ENCODE measurements at places on chromosomes 2 and 18.

- no peak for DNase-seq
Measured at GRCh38 chr2:40394031-40394430, 57.9 kb downstream of the SLC8A1 start.

DNA sequence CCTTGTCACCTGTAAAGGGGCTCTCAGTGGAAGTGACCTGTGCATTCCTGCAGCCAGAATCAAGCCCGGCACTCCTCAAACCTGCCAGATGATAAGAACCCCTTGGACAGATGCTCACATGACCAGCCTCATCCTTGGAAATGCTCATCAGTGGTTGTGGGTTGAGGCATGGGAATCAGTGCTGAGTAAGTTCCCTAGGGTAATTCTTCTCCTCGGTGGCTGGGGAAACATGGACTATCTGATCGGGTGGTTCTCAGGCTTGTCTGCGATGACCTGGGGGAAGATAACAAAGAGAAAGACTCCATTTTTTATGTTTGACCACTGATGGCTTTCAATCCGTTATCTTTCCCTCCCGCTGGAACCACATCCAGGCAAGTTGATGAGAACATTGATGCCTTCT lies 84.0 kb downstream of the SPP2 start:
- no peak for DNase-seq

GRCh38 chr2:237503201-237503600 lies 16.1 kb downstream of the MLPH start:
- DNase-seq = no peak

DNA sequence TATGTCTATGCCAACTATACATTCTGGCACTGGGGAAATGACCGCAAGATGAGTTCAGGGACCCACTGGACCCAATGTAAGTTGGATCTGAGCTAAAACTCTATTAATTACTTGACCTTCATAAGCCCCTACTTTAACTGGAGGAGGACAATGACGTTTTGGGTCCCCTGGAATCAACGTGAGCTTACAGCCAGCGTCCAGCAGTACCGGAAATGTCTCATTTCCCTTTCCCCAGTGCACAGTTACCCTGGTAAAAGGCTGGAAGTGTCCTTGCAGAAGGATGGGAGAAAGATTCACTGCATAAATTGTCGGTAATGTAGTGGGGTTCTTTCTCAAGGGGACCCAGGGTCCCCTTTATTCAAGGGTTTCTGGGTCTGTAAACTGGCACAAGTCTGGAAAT lies 1297.6 kb upstream of the ACVR2A start:
- DNase-seq = no peak

GRCh38 chr2:237875256-237876060 lies 16.0 kb downstream of the RAMP1 start:
- no peak for DNase-seq

- DNase-seq = no peak
Measured at GRCh38 chr2:104444889-104445288, 409.0 kb upstream of the POU3F3 start.

DNA sequence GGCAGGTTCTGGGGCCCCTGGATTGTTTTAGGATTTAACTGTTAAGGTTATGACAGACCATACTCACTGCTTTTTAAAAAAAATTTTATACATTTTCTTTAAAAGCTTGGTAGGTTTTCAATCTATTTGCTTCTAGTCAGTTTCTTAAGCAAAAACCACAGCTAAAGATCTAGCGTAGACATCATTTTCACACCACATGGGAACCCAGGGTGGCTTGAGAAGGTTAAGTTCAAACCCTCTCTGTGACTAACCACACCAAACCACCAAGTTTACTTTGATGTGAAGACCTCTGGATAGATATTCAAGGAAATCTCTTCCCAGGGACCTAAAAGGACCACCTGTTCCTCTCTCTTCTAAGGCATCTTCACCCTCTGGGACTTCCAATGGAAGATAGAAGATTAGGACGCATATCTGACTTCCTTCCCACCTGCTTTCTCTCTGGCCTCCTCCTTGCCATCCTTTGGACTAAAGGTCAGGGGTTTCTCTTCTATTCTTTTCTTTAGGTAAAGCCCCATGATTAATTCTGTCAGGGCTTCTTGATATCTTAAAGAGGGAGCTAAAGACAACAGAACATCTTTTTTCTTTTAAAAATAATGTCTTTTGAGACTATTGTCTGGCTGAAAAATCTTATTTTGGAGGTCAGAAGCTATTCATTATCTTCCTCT lies 32.3 kb downstream of the FOSL2 start:
- no peak for DNase-seq

DNA sequence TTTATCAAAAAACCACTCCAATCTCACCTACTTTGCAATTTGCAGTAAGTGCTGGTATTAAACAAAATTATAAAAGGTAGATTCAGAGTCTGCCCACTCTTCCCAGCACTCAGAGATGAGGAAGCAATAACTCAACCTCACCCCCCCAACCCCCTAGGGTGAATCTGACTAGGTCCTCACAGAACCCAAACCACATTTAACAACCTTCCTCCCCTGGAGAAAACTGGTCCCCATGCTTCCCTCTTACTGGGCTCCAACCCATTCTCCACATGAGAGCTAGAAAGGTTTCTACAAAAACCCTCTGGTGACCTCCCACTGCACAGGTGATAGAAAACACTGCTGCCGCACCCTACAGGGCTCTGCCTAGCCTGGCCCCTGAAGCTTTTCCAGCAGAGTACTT lies 40.5 kb upstream of the BMP10 start:
- no peak for DNase-seq

DNA sequence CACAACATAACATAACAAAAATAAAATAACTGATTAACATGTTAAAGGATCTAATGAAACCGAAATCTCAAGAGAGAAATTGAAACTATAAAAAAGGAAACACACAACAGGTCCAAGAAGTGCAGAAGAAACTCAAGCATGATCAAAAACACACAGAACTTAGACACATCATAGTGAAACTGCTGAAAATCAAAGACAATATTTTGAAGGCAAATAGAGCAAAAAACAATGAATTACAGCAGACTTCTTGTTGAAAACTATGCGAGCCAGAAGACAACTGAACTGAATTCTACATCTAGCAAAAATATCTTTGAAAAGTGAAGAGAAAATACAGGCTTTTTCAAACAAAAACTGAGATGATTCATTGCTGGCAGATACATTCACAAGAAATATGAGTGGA lies 61.3 kb downstream of the UGP2 start:
- DNase-seq = no peak

DNA sequence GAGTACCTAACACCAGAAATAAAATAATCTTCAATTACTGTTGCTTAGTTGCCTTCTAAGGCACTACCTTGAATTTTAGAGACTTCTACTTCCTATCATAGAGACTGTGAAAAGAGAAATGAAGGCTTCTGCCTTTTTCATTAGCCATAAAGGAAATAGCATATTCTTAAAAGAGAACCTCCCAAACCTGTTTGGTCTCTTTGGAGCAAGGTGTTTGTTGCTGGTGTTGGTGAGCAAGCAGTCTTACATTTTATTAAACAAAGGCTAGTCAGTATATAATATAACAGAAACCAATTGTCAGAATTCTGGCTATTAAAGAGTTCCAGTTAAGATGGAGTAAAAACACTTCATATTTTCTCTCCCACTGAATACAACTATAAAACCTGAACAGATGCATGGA lies 116.4 kb downstream of the TAF4B start:
- no peak for DNase-seq

DNA sequence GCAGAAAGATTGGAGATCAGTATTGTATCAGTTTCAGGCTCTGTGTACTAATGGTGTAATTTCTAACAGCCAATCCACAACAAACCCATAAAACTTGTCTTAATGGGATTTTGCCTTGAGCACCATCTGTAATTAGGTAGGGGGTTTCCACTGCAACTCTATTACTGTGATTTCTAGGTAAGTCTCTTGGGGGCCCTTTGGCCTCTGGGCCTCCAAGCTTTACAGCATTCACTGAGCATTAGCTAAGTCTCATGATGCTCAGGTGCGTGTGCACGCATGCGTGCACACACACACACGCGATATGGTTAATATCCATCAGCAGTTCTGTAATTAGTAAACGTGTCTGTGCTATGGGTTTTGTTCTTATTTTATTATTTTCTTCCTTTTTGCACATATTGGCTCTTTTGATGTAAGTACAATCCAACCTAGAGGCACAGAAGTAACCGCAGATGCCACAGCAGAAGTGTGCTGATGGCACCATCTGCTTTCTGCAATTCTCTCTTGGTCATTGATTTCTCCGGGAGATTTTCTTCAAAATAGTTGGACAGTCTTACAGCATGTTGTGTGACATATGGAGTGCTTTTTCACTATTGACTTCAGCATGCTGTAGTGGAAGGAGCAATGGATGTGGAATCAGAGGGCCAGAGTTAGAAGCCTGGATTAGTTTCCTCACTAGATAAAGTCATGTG lies 592.0 kb downstream of the LRRTM4 start:
- no peak for DNase-seq

GRCh38 chr2:102129951-102130646 lies 12.4 kb upstream of the IL1R1 start:
- no peak for DNase-seq

DNA sequence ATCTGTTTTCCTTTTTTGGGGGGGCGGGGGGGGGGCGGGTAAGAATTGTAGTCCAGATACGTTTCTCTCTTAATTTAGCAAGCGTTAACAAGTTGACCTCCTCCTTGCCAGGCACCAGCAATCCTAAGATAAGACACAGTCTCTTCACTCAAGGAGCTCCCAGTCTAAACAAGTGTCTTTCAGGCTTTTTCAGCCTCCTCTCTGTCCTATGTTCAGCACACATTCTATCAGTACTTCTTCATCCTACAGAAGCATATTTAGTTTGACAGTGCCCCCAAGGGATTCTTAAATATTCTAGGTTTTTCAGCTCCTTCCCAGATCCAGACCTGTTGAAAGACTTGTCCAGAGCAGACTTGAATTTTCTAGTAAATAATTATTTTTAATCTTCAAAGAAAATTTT lies 2.7 kb downstream of the PPP1CB start:
- DNase-seq = no peak

All from cortex of kidney (tissue), 1 donor.